ENCODE measurements at places on chromosomes 5 and 9. TPM values are rescaled to one million over a fixed set of nuclear protein-coding genes. Genes with fewer than 3 reads are reported as not detected.

GRCh38 chr5:111143910-111144309 lies 51.8 kb downstream of the WDR36 start:
- no peak overlapping the region for H3K27ac ChIP-seq
- no peak for DNase-seq
- H3K27me3 ChIP-seq = peaks cover 9% of the 10 kb centered on the region
- H3K4me3 ChIP-seq = no peak overlapping the region

DNA sequence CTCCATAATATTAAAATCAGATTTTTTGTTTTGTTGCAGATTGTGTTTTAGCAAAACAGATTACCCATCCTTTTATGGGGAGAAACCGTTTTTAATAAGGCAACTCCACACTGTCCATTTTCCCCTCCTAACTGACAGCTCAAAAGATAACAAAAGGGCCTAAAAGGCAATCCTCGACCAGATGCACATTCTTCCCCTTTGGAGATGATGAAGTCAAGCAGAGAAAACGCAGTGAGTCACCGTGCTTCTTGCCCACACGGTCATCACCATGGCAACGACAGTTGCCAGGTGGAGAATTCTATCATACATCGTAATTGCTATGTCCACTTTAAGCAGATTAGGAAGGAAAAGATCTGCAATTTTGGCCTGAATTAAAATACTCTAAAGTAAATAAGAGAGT lies 96.4 kb downstream of the DIRAS2 start:
- peaks cover 25% of the 10 kb centered on the region for H3K4me1 ChIP-seq
- peaks cover 3% of the 10 kb centered on the region for H3K36me3 ChIP-seq
- H3K4me3 ChIP-seq = peak overlapping the region; percentile 19
- peak overlapping the region; percentile 68 for H3K27ac ChIP-seq
- peak; percentile 40 for DNase-seq

DNA sequence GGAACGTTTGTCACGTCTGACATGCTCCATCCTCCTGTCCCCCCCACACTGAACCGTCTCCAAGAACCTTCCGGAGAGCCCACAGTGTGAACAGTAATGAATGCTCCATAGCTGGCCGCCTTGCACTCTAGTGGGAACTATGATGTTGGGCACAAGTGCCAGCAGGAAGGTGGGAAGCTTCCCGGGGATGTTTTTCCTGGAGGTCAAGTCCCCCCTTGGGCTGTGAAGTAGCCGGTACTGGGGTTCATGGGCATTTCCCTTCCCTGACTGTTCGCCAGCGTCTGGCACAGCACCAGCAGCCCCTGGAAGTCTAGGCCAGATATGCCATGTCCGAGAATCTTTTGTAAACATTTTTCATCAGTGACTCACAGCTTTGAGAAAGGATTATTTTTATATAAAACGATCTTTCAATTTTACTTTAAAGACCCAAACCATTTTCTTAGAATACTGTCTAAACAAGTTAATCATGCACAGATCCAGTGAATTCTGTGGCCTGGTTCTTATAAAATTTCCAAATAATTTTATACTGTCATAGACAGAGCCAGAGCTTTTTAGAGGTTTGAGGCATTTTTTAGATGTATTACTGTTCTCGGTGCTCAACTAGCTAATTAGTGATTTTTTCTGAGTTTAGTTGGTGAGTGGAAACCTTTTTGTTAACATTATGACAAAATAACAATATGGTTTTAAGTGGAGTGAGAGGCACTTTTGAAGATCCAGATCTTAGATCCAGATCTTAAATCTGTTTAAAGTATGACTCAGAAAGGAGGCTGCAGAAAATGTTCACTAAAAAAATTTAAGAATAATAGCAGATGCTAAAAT lies 11.6 kb downstream of the ABL1 start:
- DNase-seq = no peak
- no peaks in the 10 kb centered on the region for H3K36me3 ChIP-seq
- H3K4me3 ChIP-seq = no peak overlapping the region
- H3K27me3 ChIP-seq = no peaks in the 10 kb centered on the region
- peaks cover 62% of the 10 kb centered on the region for H3K4me1 ChIP-seq
- peak overlapping the region; percentile 59 for H3K27ac ChIP-seq

- no peak overlapping the region for H3K4me3 ChIP-seq
- H3K27me3 ChIP-seq = no peaks in the 10 kb centered on the region
- no peaks in the 10 kb centered on the region for H3K36me3 ChIP-seq
- no peaks in the 10 kb centered on the region for H3K4me1 ChIP-seq
- DNase-seq = no peak
Observed at GRCh38 chr5:93704996-93705395, 36.4 kb downstream of the POU5F2 start.

- no peak overlapping the region for H3K27ac ChIP-seq
- no peak overlapping the region for H3K4me3 ChIP-seq
- H3K4me1 ChIP-seq = no peaks in the 10 kb centered on the region
- no peaks in the 10 kb centered on the region for H3K27me3 ChIP-seq
- H3K36me3 ChIP-seq = no peaks in the 10 kb centered on the region
- DNase-seq = no peak
Observed at GRCh38 chr5:157233515-157233914, 32.4 kb upstream of the CYFIP2 start.

- DNase-seq = no peak
- H3K36me3 ChIP-seq = peaks cover 3% of the 10 kb centered on the region
- H3K27me3 ChIP-seq = no peaks in the 10 kb centered on the region
- no peak overlapping the region for H3K27ac ChIP-seq
- no peak overlapping the region for H3K4me3 ChIP-seq
Observed at GRCh38 chr5:172435362-172436077, 18.8 kb downstream of the SH3PXD2B start.

DNA sequence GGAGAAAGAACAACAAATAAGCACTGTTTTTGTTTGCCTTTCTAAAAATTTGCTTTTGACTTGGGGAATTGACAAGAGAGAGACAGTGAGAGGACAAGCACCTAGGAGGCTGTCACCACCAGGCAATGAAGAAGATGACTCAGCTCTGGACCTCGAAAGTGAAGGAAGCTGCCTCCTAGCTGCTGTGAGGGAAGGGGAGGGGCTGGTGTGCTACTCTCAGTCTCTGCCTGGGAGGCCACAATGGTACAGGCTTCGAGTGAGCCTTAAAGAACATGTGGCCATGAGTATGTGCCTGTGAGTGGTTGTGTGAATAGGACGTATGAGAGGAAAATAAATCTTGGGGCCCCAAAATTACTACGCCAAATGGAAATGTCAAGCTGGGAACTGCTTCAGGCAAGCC lies 7.1 kb upstream of the PLK2 start:
- DNase-seq = no peak
- H3K4me3 ChIP-seq = no peak overlapping the region
- H3K27me3 ChIP-seq = no peaks in the 10 kb centered on the region

DNA sequence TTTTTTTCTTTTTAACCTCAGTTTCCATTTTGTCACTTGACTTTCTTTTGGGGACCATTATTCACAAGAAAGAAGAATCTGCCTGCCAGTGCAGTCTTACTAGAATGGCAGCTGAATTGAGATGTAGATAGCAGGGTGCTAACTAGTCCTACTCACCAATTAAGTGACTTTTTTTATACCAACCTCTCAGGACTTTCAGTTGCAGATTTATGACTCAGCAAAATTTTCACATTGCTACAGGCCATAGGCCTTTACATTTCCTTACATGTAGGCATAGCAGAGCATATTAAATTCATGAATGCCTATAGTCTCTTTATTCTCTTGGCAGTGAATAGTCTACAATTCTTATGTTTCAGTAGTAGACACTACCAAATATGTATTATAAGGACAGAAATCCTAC lies 54.0 kb upstream of the FKTN start:
- H3K4me3 ChIP-seq = no peak overlapping the region
- no peak for DNase-seq
- H3K27me3 ChIP-seq = no peaks in the 10 kb centered on the region
- peaks cover 4% of the 10 kb centered on the region for H3K4me1 ChIP-seq

GRCh38 chr5:81242906-81243436 lies 9.8 kb downstream of the CKMT2 start:
- no peak for DNase-seq
- no peak overlapping the region for H3K4me3 ChIP-seq
- H3K27ac ChIP-seq = no peak overlapping the region
- H3K27me3 ChIP-seq = no peaks in the 10 kb centered on the region

GRCh38 chr9:20356403-20357036 lies 265.8 kb downstream of the MLLT3 start:
- H3K36me3 ChIP-seq = peaks cover 8% of the 10 kb centered on the region
- H3K4me1 ChIP-seq = peaks cover 33% of the 10 kb centered on the region
- no peaks in the 10 kb centered on the region for H3K27me3 ChIP-seq

DNA sequence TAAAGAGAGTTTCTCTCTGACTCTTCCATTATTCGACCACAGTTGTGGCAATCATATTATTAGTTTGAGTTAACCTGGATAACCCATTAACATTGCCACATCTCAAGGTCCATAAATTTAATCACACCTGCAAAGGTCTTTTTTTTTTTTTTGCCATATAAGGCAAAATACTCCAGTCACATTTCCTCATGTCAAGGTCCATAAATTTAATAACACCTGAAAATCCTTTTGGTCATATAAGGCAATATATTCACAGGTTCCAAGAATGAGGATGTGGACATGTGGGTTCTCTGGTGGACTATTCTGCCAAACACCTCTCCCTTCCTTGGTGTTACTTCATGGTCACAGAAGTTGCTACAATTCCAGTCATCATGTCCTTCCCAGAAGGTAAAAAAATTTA lies 213.5 kb upstream of the COX7C start:
- no peaks in the 10 kb centered on the region for H3K4me1 ChIP-seq
- no peak for DNase-seq
- no peaks in the 10 kb centered on the region for H3K36me3 ChIP-seq
- no peak overlapping the region for H3K27ac ChIP-seq

DNA sequence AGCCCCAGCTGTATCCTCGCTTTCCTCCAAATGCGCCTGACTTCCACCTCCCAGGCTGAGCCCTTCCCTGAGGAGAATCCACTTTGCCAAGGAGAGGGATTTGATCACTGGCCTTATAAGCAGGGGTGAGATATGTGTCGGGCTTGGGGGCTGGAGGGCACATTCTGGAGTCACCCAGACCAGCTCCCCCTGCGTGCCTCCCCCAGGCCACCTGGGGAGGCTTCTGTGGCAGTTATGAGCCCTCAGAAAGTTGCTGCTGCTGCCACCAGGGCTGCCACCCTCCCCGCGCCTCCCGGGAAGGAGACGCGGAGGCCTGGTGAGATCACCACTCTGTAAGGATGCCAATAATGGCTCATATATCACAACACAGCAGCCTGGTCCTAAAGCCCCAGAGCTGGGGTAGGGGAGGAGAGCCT lies 211.5 kb downstream of the PAPPA start:
- no peak for DNase-seq
- no peaks in the 10 kb centered on the region for H3K36me3 ChIP-seq
- H3K4me3 ChIP-seq = no peak overlapping the region
- H3K27me3 ChIP-seq = no peaks in the 10 kb centered on the region
- H3K4me1 ChIP-seq = peaks cover 9% of the 10 kb centered on the region

GRCh38 chr5:142235870-142236672 lies 88.8 kb downstream of the SPRY4 start:
- peak overlapping the region; percentile 79 for H3K27ac ChIP-seq
- DNase-seq = no peak

GRCh38 chr5:1140171-1140817 lies 28.4 kb upstream of the SLC12A7 start:
- DNase-seq = peak; percentile 53
- peaks cover 5% of the 10 kb centered on the region for H3K4me1 ChIP-seq
- no peaks in the 10 kb centered on the region for H3K27me3 ChIP-seq
- no peak overlapping the region for H3K27ac ChIP-seq
- H3K36me3 ChIP-seq = no peaks in the 10 kb centered on the region
- H3K4me3 ChIP-seq = no peak overlapping the region

ENTPD8 gene
- total RNA-seq = 0.12 TPM

NME5 gene
- 8.4 TPM for total RNA-seq

DNAH5 gene
- 0.12 TPM for total RNA-seq

FAM78A gene
- 4.4 TPM for total RNA-seq
